Skin of body (tissue), 3 donors: ENCODE measurements at places on chromosomes 11 and 22. TPM values are rescaled to one million over a fixed set of nuclear protein-coding genes. Genes with fewer than 3 reads are reported as not detected.

The C1QTNF5 gene
- total RNA-seq, result 14.4 TPM

The C11orf86 gene
- total RNA-seq, result not detected

GRCh38 chr22:37640591-37641560 lies 1.4 kb downstream of the SH3BP1 start:
- DNase-seq, result no peak

DNA sequence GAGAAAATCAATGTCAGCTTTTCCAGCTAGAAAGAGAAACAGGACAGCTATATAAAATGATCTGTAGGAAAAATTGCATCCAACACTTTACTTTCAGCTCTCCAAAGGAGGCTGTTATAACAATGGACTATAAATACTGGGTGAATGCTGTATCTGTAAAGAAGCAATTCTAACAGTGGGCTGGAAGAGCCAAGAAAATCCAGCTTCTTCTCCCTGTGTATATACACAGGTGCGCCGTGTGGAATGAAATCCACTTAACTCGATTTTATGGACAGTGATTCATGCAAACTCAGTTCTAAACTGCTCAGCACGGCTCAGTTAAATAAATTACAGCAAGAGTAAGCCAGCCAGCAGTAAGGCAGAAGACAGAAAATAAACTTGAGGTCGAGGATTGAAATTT lies 32.5 kb upstream of the LMO2 start:
- no peak for DNase-seq

DNA sequence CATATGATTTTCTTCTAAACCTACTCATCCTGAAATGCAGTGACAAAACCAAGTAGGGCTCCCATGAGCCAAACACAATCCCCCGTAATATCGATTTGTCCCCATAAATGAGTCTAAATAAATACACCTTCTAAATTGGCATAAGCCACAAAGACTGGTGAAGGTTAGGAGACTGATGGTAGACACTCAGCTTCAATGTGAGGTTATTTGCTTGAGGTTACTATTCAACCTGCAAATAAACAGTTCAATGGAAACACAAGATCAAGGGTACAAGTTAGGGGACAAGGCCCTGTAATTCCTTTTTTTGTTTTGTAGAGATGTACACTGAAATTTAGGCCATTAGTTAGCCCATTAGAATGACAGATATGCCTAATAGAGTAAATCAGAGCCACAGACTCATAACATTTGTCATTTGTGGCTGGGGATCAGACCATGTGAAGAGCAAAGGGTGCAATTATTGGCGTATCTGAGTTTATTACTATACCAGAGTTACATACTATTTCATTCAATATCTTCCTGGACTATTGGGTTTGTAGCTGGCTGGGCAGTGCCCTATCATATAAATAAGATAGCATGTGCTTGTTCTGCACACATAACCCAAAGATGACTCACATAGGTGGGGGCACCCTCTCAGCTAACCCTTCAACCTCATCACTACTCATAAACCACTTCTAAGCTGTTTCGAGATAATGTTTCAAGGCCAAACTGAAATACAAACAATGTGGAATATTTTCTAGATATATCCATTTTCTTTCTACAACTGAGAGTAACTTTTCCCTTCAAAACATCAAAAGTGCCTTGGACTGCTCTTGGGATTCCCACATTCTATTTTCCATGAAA lies 695.3 kb downstream of the KCNA4 start:
- no peak for DNase-seq

GRCh38 chr11:126732981-126733380 lies 267.6 kb downstream of the KIRREL3 start:
- no peak for DNase-seq

GRCh38 chr22:20086101-20086599 lies 6.1 kb downstream of the DGCR8 start:
- DNase-seq, result no peak

DNA sequence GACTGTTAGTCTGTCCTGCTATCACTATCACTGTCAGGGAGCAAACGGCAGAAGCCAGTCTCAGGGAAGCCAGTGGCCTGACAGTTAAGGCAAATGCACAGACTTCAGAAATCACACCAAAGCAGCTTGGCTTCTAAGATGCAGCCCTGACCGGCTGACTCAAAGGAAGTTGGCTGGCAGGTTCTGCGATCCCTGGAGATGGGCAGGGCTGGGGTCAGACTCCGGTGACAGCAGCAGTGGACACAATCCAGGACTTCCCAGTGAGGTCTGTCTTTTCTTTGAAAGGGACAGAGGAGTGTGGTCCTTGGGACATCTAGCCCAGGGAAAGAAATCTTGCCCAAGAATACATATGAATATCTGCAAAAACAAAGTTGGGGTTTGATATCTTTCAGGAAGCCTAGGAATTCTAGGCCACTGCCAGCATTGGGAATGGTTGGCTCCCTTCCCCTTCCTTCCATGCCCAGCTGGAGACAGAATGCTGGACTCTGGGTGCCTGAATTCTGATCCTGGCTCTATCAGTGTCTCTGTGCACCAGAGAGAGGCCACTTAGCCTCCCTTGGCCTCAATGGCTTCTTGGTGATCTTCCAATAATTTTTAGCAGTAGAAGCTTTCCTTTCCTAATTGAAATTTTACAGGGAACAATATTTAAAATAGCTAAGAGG lies 108.9 kb downstream of the KIRREL3 start:
- no peak for DNase-seq

DNA sequence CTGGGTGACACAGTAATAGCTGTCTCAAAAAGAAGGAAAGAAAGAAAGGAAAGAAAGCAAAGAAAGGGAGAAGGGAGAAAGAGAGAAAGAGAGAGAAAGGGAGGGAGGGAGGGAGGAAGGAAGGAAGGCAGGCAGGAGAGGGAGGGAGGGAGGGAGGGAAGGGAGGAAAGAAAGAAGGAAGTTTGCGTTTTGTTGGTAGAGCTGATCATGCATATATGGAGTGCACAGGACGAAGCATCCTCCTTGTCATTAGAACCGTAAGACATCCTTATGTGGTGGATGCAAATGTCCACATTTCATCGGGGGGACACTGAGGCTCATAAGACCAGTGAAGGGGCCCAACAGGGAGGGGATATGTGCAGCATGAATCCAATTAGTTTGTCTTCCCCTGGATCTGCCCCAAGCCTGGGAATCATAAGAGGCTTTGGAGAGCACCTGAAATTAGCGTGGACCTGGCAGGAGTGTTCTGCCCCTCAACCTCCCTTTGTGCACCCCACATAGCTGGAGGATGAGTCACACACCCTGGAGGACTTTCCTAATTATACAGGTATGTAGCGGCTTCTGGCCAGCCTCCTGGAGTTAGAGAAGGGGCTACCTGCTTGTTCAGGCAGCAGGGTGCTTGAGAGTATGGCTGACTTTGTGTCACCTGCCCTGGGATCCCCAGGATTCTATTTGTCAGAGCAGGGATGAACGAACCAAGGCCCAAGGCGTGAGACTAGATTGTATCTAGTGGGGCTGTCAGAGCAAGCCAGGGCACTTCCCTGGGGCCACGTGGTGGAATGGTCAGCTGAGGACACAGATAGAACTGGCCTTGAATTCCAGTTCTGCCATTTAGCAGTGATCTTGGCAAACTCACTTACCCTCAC lies 119.7 kb upstream of the CD82 start:
- no peak for DNase-seq

DNA sequence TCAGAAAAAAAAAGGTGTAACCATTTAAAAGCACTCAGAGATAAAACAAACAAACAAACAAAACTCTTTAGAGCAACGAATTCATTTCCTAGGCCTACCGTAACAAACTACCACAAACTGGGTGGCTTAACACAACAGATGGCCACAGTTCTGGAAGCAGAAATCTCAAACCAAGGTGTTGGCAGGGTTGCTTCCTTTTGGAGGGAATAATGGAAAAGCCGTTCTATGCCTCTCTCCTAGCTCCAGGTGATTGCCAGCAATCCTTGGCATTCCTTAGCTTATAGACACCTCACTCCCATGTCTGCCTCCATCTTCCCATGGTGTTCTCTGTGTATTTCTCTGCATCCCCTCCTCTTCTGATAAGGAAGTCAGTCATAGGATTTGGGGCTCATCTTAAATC lies 200.4 kb downstream of the RAB38 start:
- DNase-seq, result no peak

DNA sequence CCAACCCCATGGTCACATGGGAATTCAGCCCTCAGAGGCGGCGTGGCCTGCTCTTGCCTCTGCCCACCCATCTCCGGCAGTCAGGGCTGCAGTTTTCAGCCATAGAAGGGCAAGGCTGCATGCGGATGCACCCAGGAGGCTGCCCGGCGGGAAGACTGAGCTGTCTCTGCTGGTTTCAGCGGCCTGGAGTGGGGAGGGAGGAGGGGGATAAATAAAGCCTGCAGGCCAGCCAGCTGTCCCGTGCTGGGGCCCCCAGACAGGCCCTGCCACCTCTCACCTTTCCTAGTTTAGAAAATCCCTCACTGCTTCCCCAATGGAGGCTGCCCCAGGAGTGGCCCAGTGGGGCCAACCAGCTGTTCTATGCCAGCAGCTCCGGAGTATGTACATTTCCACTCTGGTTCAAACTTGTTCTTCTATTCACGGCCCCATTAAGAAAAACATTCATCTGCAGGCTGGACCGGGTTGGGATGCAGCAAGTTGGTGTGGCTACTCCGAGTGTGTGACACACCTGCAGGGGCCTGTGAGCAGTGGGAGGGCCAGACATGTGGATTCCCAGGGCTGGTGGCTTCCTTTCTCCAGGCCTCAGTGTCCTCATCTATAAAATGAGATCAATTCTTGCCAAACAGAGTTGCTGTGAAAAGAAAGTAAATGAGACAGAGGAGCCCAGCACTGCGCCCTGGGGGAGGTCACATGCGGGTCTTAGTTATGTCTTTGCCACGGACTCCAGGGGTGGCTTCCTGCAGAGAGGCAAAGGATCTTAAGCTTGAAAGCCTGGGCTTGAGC lies 5.0 kb downstream of the MICALL1 start:
- no peak for DNase-seq

- no peak for DNase-seq
These were observed 18.2 kb upstream of the GRK2 start for GRCh38 chr11:67247946-67248550.

GRCh38 chr11:57178334-57178733 lies 3.4 kb upstream of the LRRC55 start:
- DNase-seq, result no peak

- no peak for DNase-seq
These were observed 2.1 kb downstream of the LGALS12 start for GRCh38 chr11:63508009-63508408.

GRCh38 chr11:59137190-59137589 lies 5.5 kb upstream of the FAM111A start:
- DNase-seq, result no peak

GRCh38 chr22:37122598-37123180 lies 13.2 kb upstream of the TMPRSS6 start:
- no peak for DNase-seq
